Activated T-cell treated with anti-CD3 and anti-CD28 coated beads for 4 hours (primary cell): ENCODE measurements at places on chromosomes 7 and 10.

DNA sequence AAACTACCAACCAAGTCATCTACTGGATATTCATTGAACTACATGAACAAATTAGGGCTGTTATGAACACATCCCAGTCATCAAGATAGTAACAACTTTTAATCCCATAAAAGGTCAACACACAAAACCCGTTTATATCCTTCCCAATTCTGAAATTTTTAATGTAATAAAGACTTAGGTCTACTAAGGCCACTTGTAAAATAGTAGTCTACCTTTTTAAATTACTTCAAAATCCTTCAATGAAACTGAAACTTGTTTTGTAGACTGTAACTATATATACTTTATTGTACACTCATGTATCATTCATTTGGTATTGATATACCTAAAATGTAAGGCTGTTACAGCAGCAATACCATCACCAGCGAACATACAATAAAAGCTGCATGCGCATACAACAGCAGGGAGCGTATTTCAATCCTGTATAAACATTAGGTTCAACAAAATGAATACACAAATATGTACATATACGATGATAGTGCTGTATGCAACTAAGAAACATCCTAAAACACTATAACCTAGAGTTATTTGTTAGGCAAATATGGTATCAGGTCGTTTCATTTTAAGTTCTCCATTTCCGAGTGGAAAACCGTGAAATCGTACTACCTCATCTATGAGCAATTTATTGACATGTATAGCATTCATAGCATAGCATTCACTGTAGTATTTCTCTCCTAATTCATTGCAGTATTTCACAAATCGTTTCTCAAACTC is 973 bp downstream of the ATAD1 start:
- no peak for DNase-seq

DNA sequence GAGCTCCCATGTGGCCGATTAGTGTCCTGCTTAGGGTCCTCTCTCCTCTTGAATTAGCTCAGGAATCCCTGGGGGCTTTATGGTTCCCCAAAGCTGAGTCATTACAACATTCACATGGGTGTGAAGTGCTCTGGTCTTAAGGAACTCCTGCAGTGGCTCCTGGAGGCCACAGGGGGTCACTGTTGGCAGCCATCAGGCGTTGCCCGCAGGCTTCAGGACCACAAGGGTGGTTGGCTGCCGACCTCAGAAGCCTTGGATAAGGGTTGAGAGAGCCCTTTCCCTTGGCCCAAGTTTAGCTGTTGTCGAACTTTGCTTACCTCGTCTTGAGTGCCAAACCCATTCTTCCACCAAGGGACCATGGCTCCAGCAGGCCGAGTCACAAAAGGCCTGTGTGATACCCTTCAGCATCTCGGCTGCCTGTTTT is 61.7 kb downstream of the SH2D4B start:
- no peak for DNase-seq

DNA sequence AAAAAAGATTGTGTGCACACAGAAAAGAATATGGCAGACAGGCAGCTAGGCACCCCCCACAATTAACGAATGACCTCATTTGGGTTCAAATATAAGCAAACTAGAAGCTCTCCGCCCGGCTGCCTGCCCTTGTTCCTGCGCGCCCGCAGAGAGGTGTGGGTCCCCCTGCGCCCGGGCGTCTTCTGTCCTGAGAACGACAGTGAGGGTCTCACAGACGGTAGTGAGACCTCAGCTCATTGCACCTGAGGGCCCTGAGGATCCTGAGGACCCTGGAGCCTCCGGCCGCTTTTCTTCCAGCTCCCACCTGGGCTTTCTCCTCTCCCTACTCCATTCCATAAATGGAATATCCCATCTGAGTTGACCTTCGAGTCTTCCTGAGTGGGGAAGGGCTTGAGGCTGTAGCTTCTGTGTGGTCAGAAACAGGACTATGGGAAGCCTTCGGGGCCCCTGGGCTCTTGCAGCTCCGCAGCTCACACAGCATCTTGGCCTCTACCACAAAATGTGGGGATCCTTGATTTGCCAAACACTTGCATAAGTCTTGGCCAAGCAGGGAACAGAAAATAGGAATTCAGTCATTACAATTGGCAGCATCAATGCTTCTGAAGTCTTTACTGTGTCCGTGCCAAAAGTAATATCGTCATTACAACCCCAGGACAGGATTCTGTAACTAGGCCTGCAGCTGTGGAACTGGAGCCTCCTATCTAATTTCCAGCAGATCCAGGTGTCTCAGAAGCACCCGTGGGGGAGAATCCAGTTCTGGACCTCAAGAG is 43.8 kb downstream of the JAKMIP3 start:
- no peak for DNase-seq

- no peak for DNase-seq
Measured at GRCh38 chr7:128168667-128169210, 72.3 kb upstream of the LEP start.

DNA sequence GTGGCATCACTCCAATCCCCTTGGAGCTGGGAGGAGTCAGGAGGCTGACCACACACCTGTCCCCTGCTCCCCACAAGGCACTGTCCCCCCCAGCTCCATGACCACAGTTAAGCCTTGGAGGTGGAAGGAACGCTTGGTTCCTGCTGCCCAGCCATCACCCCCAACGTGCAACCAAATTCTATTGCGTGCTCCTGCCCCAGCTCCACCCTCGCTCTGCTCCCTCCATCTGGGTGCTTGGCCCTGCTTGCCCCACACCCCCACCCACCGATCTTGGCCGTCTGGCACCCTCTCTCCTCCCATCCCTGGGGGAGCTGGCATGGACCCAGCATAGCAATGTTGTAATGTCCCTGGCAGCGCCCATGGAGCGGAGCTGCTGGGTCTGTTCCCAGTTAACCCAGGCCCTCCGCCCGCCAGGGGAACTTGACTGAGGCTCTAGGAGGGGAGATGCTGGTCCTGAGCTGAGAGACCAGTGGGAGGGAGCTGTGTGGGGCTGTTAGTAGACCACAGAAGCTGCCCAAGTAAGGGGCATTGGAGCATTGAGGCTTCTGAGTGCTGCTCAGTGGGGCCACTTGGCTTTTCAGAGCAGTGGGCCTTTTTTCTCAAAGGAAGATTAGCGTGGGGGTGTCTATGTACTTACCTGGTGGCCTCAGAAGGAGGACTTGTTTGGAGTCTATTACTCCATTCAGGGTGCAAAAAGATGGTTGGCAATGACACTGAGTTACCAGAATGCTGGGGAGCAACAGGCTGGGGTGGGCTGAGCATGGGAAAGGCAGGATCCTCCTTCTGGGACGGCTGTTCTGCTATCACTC is 1.1 kb downstream of the EPHB6 start:
- DNase-seq, result no peak

- no peak for DNase-seq
Measured at GRCh38 chr7:72249106-72249505, 163.0 kb downstream of the CALN1 start.

DNA sequence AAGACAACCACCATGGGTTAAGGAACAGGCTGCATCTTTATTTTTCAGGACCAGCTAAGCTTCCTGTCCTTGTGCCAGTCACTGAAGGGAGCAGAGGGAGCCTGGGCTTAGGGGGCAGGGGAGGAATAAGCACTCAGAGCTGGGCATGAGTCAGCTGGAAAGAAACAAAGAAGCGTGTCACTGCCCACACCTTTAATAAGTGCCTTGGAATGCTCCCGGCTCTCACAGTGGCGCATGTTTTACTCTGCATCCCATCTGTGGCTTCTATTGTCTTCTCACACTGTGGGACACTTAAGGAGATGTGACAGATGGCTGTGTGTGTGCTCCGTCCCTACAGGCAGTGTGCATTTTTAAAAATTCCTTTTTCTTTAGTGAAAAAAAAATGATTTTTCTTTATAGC is 71.7 kb downstream of the MTURN start:
- no peak for DNase-seq
